ENCODE measurements at places on chromosomes 4 and X. TPM values are rescaled to one million over a fixed set of nuclear protein-coding genes. Genes with fewer than 3 reads are reported as not detected.

The ARHGAP6 gene
- total RNA-seq: 4.2 TPM

The ATP2B3 gene
- total RNA-seq: 0.39 TPM

DNA sequence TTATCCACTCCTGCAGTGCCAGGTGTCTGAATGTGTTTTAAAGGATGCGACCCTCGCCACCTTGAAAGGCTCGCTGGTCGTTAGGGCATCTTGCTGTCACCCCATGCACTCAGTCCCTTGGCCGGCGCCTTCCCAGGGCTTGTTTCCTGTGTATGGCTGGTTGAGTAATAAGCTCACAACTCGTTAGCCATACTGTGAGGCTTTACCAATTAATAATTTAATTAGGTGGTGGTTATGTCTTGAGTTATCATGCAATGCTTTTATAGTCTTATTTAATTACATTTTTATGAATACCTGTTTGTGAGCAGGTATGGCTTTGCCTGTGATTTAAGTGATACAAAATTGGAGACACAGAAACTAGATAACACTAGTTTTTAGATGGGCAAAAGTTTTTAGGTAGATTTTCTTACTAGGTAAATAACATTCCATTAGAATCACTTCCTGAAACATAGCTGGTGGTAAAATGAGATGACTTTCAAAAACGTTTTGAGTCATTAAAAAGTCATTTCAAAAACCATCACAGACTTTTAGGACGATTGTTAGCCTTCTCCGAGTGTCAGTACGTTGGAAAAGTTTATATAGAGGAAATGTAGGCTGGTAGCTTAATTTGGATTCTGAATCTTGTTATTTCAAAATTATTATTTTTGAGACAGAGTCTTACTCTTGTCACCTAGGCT lies 18.2 kb downstream of the PTTG2 start:
- no peak for DNase-seq
- H3K27me3 ChIP-seq: no peaks in the 10 kb centered on the region
- H3K4me1 ChIP-seq: peaks cover 36% of the 10 kb centered on the region
- H3K36me3 ChIP-seq: no peaks in the 10 kb centered on the region
- H3K4me3 ChIP-seq: peak overlapping the region; percentile 80
- peak overlapping the region; percentile 80 for H3K27ac ChIP-seq

DNA sequence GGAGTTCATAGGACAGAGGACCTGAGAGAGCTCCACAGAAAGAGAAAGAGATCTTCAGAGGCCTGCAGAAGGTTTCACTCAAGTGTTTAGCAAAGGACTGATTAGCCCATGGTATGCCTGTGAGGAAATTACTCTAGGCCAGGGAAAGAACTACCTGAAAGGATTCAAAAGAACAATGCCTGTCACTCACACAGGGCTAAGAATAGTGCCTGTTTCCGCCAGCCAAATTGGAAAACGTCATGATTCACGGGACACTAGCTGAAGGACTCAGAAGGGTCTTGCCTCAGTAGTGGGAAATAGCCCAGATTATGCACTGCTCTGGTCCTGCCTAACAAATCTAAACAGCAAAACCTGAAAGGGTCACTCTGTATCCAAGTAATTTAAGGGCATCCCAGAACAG lies 21.1 kb downstream of the SYTL4 start:
- no peaks in the 10 kb centered on the region for H3K27me3 ChIP-seq
- H3K27ac ChIP-seq: no peak overlapping the region
- H3K4me1 ChIP-seq: peaks cover 6% of the 10 kb centered on the region
- H3K4me3 ChIP-seq: no peak overlapping the region
- no peaks in the 10 kb centered on the region for H3K36me3 ChIP-seq
- DNase-seq: no peak

DNA sequence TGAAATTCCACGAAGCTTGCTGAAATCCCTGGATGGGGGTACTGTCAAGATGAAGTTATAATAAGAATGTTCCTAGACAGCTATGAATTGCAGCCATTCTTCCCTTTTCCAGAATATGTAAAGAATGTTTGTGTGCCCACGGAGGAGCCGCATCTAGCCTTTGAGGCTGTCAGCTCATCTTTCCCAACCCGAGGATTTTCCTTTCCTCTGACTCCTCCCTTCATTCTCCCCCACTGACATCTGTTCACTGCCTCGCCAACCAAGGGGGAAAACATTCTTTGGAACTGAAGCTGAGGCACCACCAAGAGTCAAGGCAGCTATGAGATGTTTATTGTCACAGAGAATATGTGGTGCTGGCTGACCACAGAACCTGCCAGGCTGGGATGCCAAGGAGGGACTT lies 8.8 kb downstream of the NHSL2 start:
- DNase-seq: no peak
- H3K4me3 ChIP-seq: no peak overlapping the region
- H3K27ac ChIP-seq: peak overlapping the region; percentile 68
- no peaks in the 10 kb centered on the region for H3K36me3 ChIP-seq
- H3K4me1 ChIP-seq: peaks cover 28% of the 10 kb centered on the region

DNA sequence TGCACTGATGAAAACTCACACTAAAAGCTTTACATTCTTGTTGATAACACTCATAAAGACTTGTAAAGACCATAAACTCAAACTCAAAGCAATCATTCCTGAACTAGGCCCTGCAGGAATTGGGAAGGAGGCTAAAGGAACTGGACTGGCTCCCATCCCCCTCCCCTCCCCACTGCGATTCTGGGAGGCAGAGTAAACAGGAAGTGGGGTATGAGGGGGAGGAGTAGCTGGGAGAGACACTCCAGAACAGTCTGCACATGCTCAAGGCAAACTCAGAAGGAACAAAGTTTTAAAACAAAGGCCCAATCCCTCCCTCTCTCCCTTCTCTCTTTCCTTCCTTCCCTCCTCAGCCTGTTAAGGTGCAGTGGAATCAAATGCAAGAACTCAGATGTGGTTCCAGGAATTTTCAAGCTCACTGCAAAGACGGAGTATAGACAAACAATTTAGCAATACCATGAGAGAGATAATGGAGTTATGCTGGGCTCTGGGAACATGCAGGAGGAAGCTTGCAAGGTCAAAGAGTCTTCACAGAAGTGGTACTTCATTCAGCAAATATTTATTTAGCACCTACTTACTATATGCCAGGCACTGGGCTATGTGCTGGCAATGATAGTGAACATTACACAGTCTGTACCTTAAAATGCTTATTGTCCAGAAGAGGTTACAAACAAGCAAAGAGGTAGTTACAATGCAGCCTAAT lies 15.9 kb downstream of the MID1IP1 start:
- H3K27me3 ChIP-seq: no peaks in the 10 kb centered on the region
- no peaks in the 10 kb centered on the region for H3K4me1 ChIP-seq
- H3K27ac ChIP-seq: no peak overlapping the region

- peaks cover 24% of the 10 kb centered on the region for H3K4me1 ChIP-seq
- H3K4me3 ChIP-seq: peak overlapping the region; percentile 69
- peaks cover 24% of the 10 kb centered on the region for H3K36me3 ChIP-seq
- H3K27ac ChIP-seq: peak overlapping the region; percentile 90
- DNase-seq: no peak
Measured at GRCh38 chr4:1310031-1310795, 20.5 kb downstream of the MAEA start.

DNA sequence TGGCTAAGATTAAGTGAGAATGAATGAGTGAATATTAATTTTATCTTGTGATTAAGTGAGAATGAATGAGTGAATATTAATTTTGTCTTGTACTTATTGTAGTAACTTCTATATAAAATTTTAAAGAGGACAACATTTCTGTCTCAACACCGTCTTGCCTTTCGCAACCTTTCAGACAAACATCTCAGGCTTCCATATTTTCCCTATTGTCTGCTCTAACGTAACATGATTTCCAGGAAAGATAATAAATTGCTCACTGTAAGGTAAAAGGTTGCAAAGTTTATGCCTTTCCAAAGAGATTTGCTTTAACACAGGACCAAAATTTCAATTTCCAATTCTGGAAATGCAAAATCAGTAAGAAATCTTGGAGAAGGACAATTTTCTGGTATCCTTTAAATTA lies 41.7 kb upstream of the SLC39A8 start:
- H3K4me1 ChIP-seq: no peaks in the 10 kb centered on the region
- DNase-seq: no peak
- no peak overlapping the region for H3K27ac ChIP-seq
- H3K27me3 ChIP-seq: peaks cover 48% of the 10 kb centered on the region
- H3K36me3 ChIP-seq: no peaks in the 10 kb centered on the region
- no peak overlapping the region for H3K4me3 ChIP-seq

GRCh38 chr4:184286358-184286757 lies 68.7 kb upstream of the ENPP6 start:
- no peak overlapping the region for H3K27ac ChIP-seq
- no peaks in the 10 kb centered on the region for H3K36me3 ChIP-seq
- DNase-seq: no peak
- H3K4me1 ChIP-seq: peaks cover 3% of the 10 kb centered on the region
- no peak overlapping the region for H3K4me3 ChIP-seq

GRCh38 chr4:184147858-184148737 lies 69.6 kb downstream of the ENPP6 start:
- DNase-seq: peak; percentile 40
- H3K27ac ChIP-seq: no peak overlapping the region
- no peaks in the 10 kb centered on the region for H3K4me1 ChIP-seq
- H3K4me3 ChIP-seq: no peak overlapping the region

- H3K4me3 ChIP-seq: no peak overlapping the region
- peak overlapping the region; percentile 53 for H3K27ac ChIP-seq
- peaks cover 12% of the 10 kb centered on the region for H3K27me3 ChIP-seq
- peaks cover 29% of the 10 kb centered on the region for H3K4me1 ChIP-seq
- H3K36me3 ChIP-seq: no peaks in the 10 kb centered on the region
Measured at GRCh38 chr4:8198206-8198905, 734 bp upstream of the SH3TC1 start.

- H3K4me3 ChIP-seq: no peak overlapping the region
- DNase-seq: no peak
- no peaks in the 10 kb centered on the region for H3K27me3 ChIP-seq
- H3K4me1 ChIP-seq: no peaks in the 10 kb centered on the region
- no peak overlapping the region for H3K27ac ChIP-seq
- H3K36me3 ChIP-seq: no peaks in the 10 kb centered on the region
Measured at GRCh38 chrX:47351706-47352105, 18.7 kb upstream of the ZNF157 start.

GRCh38 chrX:74211911-74212310 lies 92.1 kb upstream of the ZCCHC13 start:
- H3K27me3 ChIP-seq: no peaks in the 10 kb centered on the region
- H3K4me3 ChIP-seq: no peak overlapping the region
- no peak for DNase-seq
- no peaks in the 10 kb centered on the region for H3K4me1 ChIP-seq

- no peaks in the 10 kb centered on the region for H3K36me3 ChIP-seq
- no peak overlapping the region for H3K27ac ChIP-seq
- no peak for DNase-seq
- no peak overlapping the region for H3K4me3 ChIP-seq
- H3K4me1 ChIP-seq: no peaks in the 10 kb centered on the region
Measured at GRCh38 chr4:7300711-7301095, 108.4 kb downstream of the SORCS2 start.

DNA sequence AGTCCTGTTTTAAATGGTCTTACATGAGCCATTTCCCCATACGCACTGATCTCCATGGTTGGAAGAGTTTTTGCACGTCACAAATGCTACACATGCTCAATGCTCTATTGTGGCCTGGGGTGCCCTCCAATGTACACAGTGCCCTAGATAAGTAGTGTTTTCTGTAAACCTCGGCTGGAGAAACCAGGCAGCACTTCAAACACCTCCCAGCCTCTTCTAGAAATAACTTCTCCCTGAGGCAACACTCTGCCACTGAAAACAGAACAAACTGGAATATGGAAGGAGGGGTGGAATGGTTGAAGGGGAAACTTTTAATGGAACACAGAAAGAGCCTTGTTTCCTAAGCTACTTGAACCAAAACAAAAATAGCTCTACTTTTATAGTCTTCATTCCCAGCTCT lies 123.9 kb upstream of the CBR4 start:
- peaks cover 47% of the 10 kb centered on the region for H3K4me1 ChIP-seq
- H3K27ac ChIP-seq: peak overlapping the region; percentile 81
- peaks cover 51% of the 10 kb centered on the region for H3K36me3 ChIP-seq
- H3K4me3 ChIP-seq: no peak overlapping the region
- H3K27me3 ChIP-seq: no peaks in the 10 kb centered on the region
- no peak for DNase-seq

DNA sequence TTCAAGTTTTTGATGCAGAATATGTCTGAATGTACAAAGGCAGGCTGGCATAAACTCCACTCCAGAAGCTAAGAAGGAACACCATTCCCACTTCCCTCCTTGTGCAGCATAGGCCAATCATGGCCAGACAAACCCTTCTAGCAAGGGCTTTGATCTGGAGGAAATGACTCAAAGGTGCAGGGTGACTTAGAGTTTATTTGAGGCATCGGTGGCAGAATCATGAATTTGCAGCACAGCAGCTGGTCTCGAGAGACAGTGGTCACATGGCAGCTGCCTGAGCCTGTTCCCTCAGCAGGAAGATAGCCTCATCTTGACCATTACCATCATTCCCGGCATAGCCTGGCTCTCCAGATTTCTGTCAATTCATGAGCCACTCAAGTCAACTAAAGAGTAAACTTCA lies 154.5 kb downstream of the ATP10D start:
- no peak overlapping the region for H3K27ac ChIP-seq
- H3K4me1 ChIP-seq: peaks cover 22% of the 10 kb centered on the region
- H3K4me3 ChIP-seq: no peak overlapping the region

GRCh38 chr4:145012841-145013240 lies 85.2 kb downstream of the ANAPC10 start:
- H3K36me3 ChIP-seq: no peaks in the 10 kb centered on the region
- no peaks in the 10 kb centered on the region for H3K27me3 ChIP-seq
- no peak for DNase-seq

GRCh38 chrX:41377624-41378023 lies 43.7 kb downstream of the DDX3X start:
- peaks cover 7% of the 10 kb centered on the region for H3K4me1 ChIP-seq
- no peaks in the 10 kb centered on the region for H3K36me3 ChIP-seq
- no peak for DNase-seq
- H3K4me3 ChIP-seq: no peak overlapping the region

- H3K27me3 ChIP-seq: no peaks in the 10 kb centered on the region
- no peak overlapping the region for H3K4me3 ChIP-seq
- DNase-seq: no peak
- H3K27ac ChIP-seq: no peak overlapping the region
- H3K4me1 ChIP-seq: peaks cover 1% of the 10 kb centered on the region
Measured at GRCh38 chr4:1759170-1759817, 33.8 kb upstream of the FGFR3 start.

- no peaks in the 10 kb centered on the region for H3K36me3 ChIP-seq
- DNase-seq: no peak
- no peak overlapping the region for H3K27ac ChIP-seq
- no peak overlapping the region for H3K4me3 ChIP-seq
- peaks cover 13% of the 10 kb centered on the region for H3K27me3 ChIP-seq
Measured at GRCh38 chr4:73019462-73020047, 50.0 kb downstream of the COX18 start.

- no peak overlapping the region for H3K4me3 ChIP-seq
- H3K36me3 ChIP-seq: no peaks in the 10 kb centered on the region
- no peak overlapping the region for H3K27ac ChIP-seq
- no peaks in the 10 kb centered on the region for H3K4me1 ChIP-seq
- no peaks in the 10 kb centered on the region for H3K27me3 ChIP-seq
Measured at GRCh38 chr4:154961263-154961662, 180.2 kb downstream of the RBM46 start.

- DNase-seq: no peak
- H3K36me3 ChIP-seq: peaks cover 9% of the 10 kb centered on the region
- peaks cover 2% of the 10 kb centered on the region for H3K4me1 ChIP-seq
- no peak overlapping the region for H3K4me3 ChIP-seq
- H3K27me3 ChIP-seq: no peaks in the 10 kb centered on the region
- H3K27ac ChIP-seq: no peak overlapping the region
Measured at GRCh38 chrX:13716455-13716854, 18.0 kb downstream of the TRAPPC2 start.

- H3K27ac ChIP-seq: no peak overlapping the region
- no peaks in the 10 kb centered on the region for H3K4me1 ChIP-seq
- H3K27me3 ChIP-seq: no peaks in the 10 kb centered on the region
- H3K36me3 ChIP-seq: no peaks in the 10 kb centered on the region
- DNase-seq: no peak
Measured at GRCh38 chrX:102985192-102985591, 48.1 kb downstream of the RAB40AL start.

Data from osteocyte (in vitro differentiated cells).